ENCODE measurements at places on chromosomes 1 and 21.

DNA sequence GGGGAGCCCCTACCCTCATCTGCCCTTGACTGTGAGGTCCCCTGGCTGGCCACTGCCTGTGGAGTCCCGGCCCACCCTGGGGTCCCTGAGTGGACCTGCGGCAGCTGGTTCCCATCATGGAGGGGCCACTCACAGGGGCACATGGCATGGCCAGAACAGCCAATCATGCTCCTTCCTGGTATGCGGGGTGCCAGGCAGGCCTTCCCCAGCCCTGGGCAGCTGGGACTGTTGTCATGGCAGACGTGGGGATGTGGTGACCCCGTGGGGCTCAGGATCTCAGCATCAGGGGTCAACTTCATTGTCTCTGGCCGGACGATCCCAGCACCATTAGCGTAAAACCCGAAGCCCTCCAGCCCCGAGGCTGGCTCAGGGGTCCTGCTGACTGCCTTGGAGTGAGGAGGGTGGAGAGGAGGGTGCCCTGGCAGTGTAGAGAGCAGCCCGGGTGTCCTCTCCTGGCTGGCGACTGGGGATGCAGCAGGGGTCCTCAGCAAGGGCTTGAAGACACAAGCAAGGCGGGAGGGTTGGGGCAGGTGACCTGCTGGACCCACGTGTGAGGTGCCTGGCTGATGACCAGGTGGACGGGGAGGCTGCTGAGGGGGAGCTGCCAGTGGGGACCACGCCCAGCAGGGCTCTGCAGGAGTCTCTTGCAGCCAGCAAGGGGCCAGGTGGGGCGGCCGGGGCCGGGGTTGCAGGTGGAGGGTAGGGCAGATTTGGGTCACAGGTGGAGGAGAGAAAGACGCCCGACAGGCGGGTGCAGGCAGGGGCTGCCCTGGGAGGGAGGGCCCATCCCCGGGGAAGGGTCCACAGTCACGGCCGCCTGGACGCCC is 45.1 kb downstream of the TRIM11 start:
- DNase-seq = no peak

DNA sequence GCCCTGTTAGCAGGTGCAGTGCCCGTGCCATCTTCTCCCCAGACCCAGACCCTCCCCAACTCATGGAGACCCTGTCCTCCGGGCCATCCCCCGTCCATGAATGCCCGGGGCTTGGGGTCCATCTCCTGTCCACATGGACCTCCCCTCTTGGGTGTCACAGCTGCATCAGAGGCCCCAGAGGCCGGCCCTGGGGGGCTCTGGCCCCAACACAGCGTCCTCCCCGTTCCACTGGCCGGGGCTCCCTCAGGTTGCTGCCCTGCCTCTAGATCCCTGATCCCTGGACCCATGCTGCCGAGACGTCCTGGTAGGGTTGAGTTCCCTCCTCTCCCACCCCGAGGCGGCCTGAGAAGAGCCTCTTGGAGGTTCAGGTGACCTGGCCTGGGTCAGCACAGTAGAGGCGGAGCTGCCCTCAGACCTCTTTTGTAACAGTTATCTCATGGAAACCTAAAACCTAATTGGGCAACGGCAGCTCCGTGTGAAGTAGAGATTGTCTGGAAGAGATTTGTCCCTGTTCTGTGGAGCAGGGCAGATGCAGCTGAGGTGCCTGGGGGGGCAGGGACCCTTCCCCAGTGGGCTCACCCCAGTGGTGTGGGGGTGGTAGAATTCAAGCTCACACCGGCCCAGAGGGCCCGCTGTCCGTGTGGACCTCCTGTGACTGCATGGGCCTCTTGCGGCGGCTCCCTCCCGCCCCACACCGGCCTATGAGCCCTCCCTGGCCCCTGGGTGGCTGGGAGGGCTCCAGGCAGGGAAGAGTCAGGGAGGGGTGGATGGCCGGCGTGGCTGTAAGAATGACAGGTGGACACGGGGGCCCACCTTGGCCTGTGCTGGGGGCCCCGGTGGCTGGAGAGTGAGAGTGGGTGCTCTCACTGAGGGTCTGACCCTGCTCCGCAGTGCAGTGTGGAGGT is 56.1 kb downstream of the SKI start:
- DNase-seq = no peak

- DNase-seq = no peak
These were observed 397.9 kb downstream of the BRINP2 start for GRCh38 chr1:177568622-177569021.

- DNase-seq = no peak
These were observed 117.2 kb downstream of the FASLG start for GRCh38 chr1:172776071-172776470.

DNA sequence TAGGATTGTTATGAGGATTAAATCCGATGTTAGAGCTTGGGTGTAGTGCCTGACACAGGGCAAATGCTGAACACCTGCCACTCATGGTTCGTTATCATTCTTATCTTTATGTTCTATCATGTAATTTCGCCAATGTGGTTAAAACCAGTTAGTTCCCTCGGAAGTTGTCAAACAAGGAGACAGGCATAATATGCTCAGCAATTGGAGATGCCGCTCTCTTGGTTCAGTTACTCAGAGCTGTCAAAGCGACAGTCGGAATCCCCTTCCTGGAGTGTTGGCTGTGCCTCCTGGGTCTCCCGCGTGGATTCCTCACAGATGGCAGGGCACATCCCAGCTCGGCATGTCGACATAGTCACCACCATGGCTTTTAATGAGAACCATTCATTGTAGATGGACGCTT is 192.2 kb downstream of the ROR1 start:
- DNase-seq = no peak

DNA sequence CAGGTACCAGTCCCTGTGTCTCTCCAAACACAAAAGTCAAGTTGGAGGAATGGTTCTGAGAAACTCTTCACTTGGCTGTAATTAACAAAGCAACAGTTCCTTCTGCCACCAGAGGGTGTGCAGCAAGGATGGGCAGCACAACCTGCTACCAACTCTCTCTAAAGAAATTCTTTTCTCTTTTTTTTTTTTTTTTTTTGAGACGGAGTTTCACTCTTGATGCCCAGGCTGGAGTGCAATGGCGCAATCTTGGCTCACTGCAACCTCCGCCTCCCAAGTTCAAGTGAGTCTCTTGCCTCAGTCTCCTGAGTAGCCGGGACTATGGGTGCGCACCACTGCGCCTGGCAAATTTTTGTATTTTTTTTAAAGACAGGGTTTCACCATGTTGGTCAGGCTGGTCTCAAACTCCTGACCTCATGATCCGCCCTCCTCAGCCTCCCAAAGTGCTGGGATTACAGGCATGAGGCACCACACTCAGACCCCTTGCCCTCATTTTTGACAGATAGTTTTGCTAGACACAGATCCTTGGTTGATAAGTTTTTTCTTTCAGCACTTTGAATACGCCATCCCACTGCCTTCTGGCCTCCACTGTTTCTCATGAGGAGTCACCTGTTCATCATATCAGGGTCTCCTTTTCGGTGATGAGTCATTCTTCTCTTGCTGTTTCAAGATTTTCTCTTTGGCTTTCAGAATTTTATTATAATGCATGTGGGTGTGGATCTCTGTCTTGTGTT is 12.1 kb upstream of the DEGS1 start:
- no peak for DNase-seq

- no peak for DNase-seq
These were observed 13.5 kb upstream of the HJV start for GRCh38 chr1:146035048-146035423.
